Pulmonary artery endothelial cell (primary cell): ENCODE measurements at places on chromosomes 7 and 10. TPM values are rescaled to one million over a fixed set of nuclear protein-coding genes. Genes with fewer than 3 reads are reported as not detected.

- no peak for DNase-seq
Observed at GRCh38 chr10:128310971-128311658, 184.9 kb upstream of the MKI67 start.

- DNase-seq, result peak; percentile 93
Observed at GRCh38 chr10:12844811-12845483, 156.6 kb downstream of the CCDC3 start.

DNA sequence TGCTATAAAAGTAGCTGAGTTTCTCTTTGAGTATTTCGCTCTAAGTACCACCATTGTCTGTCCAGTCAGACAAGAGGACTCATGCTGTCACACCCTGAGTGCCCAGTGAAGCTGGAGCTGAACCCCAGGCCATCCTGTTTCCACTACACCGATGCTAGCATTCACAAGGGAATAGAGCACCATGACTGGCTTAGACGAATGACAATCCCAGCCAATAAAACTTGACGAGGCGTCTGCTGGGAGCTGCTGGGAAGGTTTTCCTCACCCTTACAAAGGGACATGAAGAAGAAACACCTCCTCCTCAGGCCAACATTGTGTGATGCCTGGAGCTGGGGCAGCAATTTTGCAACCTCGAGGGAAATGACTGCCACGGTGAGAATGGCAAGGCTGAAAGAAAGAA is 17.5 kb upstream of the SLIT1 start:
- no peak for DNase-seq

DNA sequence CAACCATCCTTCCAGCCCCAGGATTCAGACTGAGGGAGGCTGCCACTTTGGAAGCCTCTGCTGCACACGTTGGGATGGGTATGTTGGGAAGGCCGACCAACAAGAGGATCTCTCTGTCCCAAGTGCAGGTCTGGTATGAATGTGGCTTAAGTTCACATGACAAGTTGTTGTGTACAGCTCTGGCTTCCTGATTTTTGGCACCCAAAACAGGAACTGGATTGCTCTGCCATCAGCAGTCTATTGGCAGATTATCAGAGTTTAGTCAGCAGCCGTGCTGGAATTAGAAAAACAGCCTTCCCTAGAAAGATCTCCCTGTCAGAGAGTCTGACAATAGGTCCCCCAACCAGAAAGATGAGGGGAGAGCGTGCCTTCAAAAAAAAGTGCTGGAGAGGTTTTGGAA is 66.9 kb downstream of the GOLGA7B start:
- no peak for DNase-seq

GRCh38 chr10:124943301-124944092 is 1.6 kb downstream of the ZRANB1 start:
- DNase-seq, result no peak

DNA sequence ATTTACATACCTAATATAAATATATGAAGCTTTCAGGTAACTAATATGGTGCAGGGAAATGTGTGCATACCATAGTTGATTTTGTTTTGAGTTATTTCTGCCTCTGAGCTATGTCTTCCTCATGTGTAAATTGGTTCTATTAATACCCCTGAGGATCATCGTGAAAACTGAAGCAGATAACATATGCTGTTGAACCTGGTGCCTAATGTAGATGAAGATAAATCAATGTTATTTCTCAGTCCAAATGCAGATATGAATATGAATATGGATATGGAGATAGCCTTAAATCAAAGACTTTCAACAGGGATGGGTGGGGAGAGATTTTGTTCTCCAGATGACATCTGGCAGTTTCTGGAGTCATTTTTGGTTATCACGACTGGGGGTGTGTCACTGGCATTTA is 122.3 kb upstream of the ANKRD30A start:
- no peak for DNase-seq

Gene RBM20
- total RNA-seq, result 0.13 TPM in 1 of 2 replicates, not detected in the other

DNA sequence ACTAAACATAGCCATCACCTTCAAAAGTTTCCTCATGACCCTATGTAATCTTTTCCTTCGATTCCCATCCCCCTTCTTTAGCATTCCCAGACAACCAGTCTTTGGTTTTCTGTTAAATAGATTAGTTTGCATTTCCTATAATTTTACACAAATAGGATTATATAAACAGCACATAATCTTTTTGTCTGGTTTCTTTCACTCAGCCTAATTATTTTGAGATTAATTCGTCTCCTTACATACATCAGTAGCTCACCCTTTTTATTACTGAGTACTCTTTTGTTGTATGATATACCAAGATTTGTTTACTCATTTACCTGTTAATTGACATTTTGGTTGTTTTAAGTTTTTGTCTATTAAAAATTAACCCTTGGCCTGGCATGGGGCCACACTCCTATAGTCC is 354.7 kb upstream of the CHRM2 start:
- no peak for DNase-seq

Gene C10orf67
- total RNA-seq, result not detected in 2 replicates

- no peak for DNase-seq
Observed at GRCh38 chr10:101720606-101721230, 25.7 kb upstream of the FBXW4 start.
